Thoracic aorta (tissue), 2 donors: ENCODE measurements at places on chromosomes 1 and 21.

DNA sequence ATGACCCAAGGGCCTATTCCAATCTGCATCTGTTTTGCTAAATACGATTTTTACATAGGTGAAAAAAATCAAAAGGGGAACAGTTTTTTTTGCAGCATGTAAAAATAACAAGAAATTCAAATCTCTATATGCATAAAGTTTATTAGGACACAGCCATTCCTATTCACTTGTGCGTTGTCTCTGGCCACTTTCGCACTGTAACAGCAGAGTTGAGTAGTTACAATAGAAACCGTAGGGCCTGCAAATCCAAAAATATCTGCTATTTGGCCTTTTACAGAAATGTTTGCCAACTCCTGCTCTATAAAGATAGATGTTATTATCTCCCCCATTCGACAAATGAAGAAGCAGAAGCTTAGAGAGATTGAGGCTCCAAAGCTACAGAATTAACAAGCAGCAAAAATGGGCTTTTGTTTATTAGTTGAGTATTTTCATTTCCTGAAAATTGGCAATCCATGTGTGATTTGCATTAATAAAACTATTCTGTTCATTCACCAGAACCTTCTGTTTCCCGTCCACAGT, 5.5 kb downstream of the DYNLT5 start:
- DNase-seq, result no peak

DNA sequence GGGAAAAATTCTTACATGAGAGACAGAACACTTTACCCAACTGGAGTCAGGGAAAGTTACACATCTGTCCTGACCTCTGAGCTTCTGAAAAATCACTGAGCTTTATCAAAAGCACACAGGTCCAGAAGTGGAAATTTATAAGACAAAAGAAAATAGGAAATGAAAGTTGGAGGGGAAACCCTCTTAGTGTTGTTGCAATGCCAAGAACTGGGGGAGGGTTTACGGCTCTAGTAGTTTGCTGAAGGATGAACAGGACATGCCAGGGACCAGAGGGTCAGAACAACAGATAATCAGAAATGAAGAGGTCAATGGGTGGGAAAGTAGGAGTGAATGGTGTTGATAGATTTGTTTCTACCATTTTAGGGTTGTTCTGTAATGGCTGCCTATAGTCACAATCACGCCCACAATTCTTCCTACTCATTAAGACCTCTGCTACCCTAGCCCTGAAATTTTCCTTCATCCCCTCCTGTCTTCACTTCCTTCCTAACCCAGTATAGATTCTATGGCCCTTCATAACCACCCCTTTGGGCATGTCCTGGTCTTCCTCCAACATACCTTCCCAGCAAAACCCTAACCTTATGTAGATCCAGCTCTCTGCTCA, 30.3 kb upstream of the FMOD start:
- no peak for DNase-seq

DNA sequence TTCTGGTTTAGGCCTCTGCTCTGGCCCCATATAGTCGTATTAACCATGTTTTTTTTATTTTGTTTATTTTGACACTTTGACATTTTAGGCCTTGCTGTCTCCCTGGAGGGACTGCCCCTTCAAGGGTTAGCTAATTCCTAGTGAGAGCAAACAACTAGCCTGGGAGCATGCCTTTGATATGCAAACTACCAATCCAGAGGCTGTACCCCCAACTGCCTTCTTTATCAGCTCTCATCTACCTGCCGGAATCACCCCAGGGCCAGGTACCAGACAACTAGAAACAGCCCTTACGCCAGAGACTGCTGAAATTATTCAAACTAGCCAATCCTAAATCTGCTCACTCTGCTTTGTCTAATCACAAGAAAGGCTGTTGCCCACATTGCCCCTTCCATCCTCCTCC, 13.0 kb upstream of the ST6GALNAC5 start:
- no peak for DNase-seq

DNA sequence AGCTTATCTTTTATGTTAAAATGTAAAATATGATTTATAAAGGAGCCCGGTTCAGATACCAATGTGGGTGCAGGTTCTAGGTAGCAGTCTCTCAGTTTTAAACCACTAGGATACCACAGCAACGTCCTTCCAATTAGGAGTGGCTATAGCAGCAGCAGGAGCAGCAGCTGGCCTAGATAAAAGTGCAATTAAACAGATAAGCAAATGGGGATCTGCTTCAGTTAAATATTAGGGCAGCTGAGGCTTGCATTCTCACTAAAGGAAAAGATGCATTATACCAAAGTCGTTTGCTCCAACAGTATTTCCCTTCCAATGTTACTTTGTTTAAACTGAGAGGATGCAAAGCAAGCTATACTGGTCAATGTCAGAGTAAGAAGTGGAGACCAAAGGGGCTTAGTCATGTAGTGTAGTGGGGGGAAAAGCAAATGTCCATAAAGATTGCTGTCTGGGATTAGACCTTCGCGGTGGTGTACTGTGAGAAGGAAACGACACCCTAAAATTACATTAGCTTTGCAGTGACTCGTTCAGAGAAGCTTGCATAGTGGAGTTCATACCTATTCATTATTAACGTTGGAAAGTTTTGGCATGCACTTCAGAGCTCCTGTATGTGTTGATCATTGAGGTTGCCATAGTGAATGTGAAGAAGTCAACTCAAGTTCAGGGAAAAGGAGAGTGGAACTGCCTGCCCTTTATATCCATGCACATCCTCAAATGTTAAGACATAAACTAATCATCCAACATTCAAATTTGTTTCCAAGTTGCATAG, 272.2 kb downstream of the VAV3 start:
- no peak for DNase-seq

DNA sequence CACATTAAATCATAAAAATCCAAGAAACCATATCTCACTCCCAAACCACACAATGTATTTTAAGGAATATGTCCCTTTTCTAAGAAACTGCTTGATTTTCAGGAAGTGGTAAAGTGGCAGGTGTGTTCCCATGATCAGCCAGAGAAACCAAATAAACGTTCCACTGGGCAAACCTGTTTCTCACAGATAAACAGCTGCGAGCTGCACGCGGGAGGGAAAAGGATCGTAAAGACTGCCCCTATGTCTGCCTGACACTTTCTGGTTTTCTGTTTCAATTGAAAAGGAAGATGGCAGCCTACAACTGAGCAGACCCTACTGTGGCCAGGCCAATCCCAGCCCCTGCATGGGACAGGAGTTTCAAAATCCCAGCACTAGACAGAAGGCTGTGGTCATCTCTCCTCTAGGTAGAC, 36.6 kb downstream of the HIVEP3 start:
- no peak for DNase-seq

GRCh38 chr1:176539018-176539417, 76.0 kb downstream of the PAPPA2 start:
- no peak for DNase-seq

GRCh38 chr1:59089922-59090457, 206.9 kb upstream of the FGGY start:
- no peak for DNase-seq
